ENCODE measurements at places on chromosomes 7 and 10.

DNA sequence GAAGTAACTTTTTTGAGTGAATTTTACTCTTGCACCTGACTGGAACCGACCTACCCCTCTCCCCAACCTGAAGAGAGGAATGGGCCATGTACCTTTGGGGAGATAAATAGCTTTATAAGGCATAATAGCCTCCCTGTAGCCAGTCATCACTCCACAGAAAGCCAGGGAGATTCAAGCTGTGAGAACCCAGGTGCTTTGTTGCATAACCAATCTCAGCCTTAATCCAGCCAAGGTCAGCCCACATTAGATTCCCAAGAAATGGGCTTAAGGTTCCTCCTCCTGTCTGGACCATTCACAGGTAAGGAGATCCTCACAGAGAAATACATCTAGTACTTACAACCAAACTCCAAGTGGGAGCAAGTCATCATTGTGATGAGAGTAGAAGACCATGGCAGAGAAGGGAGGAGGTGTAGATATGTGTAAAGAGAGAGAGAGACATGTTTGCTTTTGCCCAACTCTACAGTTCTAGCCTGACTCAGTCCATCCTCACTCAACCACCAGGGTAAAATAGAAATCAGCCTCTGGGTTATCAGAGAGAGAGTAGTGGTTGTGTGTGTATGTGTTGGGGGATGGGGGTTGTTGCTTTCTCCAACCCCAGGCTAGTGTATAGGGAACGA lies 23.6 kb downstream of the SKIDA1 start:
- DNase-seq, result no peak

GRCh38 chr10:79116801-79117723 lies 48.3 kb downstream of the ZMIZ1 start:
- no peak for DNase-seq

DNA sequence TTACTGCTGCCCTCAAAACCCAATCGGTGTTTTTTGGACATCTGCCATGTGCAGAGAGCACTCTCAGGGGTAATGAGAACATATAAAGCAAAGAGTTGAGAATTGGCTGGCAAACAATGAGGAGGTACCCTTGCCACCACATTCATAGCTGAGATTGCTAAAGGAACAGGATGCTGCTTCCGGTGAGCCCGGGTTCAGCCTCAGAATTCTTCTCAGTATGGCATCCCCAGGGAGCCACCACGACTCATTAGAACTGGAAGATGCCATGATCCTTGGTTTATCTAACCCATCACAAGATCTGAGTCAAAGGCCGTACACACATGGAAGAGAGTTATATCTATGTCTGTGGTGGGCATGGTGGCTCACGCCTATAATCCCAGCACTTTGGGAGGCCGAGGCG lies 174.4 kb downstream of the ARID5B start:
- no peak for DNase-seq

DNA sequence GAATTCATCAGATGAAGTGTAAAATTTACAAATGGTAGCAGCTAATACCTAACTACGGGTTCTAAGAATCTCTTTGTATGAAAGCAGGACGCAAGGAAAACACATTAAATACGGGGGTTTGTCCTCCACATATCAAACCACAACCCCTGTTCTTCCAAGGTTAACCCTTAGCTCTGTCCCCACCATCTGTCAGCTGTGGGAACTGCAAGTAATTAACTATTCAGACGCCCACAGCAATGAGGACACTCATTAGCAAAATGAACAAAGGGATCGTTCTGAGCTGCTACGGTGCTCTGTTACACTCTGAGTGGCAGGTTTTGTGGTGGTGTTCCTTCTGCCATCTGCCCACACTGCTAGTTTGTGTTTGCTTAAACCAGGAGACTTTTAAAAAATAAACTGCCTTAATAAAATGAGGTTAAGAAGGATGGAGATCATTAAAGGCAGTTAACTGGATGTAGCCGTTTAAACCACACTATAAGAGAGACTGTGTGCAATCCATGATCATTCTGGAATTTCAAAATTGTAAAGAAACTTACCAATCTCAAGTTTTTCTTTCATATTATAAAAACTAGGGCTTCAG lies 51.4 kb downstream of the C10orf67 start:
- no peak for DNase-seq

DNA sequence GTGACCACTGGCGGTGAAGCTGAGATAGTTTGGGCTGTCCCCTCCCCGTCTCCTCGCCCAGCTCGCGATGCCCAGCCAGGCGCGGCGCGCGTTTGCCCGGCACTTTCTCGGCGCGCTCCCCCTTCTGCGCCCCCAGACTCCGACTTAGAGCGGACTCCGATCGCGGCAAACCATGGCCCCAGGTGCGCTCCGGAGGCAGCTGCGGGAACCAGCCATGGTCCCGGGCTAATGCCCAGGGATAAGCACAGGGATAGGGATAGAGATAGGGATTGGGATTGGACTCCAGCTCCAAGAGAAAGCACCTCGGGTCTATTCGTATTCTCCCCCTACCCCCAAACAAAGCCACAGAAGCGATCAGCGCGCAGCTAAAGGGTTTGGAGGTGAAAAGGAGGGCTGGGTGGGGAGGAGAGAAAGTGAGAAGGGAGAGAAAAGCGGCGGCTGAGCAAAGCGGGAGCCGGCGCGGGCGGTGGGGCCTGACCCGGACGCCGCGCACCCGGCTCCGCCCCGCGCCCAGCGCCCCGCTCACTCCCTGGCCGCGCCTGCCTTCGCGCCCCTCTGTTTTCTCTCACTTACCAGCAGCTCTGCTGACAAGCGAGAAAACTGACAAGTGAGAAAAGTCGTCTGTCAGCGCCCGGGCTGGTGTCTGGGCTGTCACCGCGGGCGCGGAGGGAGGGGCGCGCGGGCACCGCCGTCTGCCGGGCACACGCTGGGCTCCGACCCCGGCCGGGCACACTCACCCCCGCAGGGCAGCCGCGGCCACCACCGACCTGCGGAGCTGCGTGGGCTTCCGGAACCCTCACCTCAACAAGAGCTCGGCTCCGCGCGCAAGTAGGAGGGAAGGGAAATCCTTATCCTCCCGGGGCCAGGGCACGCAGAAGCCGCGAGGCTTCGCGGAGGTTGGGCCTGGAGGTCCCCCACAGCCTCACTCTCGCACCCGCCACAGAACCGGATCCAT lies at the start of gene PDE1C:
PDE1C (minus strand) TSS at position 2 of the 955 bp plus-strand sequence.
- no peak for DNase-seq

DNA sequence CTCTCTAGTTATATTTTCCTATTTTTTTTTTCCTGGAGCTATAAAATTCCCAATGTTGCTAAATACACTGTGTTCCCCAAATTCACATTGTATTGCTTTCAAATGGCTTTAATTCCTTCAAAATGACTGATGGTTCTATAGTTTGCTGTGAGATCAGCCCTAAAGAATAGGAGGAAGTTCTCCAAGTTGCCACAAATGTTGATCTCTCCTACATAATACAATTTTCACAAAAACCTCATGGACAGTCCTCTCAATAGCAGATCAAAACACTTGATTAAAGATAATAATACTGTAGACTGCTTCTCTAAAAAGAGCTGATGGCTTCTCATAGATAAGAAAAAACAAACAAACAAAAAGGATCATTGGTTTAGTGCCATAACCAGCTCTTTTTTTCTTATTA lies 97.8 kb upstream of the CAV2 start:
- no peak for DNase-seq

GRCh38 chr10:73094986-73095480 lies 1.6 kb downstream of the P4HA1 start:
- no peak for DNase-seq

DNA sequence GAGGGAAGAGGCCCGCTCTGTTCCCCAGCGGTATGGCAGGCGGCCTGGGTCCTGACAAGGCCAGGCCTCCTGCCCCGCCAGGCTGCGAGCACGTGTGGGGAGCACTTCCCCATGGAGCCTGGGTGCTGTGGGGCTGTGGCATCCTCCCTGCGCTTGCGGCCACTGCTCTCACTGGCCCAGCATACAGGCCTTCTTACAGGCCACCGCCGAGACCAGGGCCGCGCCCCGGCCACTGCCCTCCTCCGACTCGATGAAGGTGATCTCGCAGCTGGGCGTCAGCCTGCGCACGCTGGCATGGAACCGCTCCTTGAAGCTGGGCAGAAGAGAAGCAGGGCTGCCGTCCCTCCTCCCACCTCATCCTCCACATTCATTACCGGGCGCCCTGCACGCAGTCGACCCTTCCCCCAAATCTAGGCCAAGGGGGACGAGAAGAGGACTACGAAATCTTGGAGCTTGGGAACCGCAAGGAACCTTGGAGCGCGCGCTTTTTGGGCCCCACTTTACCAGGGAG lies 3.9 kb upstream of the MYL7 start:
- no peak for DNase-seq

- no peak for DNase-seq
Measured at GRCh38 chr10:103776878-103777591, 78.3 kb downstream of the SH3PXD2A start.

GRCh38 chr7:36204044-36204663 lies 51.1 kb downstream of the EEPD1 start:
- DNase-seq, result no peak

DNA sequence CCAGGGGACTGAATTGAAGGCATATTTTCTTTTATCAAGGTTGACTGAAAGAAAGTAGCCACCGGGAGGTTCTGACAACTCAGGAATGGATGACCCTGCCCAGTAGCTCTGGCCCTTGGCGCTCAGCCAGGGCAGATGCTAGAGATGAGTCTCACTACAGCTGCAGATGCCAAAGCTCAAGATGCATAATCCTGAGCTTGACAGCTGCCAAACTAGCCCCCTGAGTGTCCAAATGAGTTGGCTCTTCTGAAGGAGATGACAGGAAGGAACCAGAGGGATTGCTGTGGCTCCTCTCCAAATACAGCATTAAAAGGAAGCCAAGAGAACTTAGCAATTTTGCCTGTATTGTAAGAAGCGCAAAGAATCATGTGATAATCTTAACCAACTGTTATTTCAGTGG lies 78.4 kb downstream of the NXPH1 start:
- no peak for DNase-seq

DNA sequence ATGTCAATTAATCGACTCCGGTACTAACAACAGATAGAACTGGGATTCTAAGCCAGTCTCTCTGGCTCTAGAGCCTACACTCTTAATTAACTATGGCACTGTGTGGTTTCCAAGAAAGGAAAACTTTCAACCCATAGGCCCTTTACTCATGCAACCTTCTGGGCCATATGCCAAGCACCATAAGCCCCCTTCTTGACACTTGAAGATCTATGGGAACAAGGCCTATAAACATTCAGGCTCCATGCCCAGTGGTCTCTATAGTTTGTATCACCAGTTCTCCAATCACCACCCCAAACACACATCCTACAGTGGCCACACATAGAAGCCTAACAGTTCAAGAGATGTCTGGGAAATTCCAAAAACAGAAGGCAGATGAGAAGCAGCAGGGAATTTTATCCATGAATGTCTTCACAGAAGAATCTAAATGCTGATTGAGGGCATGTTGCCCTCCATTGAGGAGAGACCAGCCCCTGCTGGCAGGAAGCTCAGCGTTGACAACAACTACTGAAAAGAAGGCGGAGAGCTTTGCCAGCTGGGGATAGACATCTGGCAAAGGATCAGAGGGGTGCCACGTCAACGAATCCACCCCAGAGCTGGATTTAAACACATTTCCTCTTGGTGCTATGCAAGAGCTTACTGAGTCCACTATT lies 64.4 kb downstream of the GRM3 start:
- no peak for DNase-seq

DNA sequence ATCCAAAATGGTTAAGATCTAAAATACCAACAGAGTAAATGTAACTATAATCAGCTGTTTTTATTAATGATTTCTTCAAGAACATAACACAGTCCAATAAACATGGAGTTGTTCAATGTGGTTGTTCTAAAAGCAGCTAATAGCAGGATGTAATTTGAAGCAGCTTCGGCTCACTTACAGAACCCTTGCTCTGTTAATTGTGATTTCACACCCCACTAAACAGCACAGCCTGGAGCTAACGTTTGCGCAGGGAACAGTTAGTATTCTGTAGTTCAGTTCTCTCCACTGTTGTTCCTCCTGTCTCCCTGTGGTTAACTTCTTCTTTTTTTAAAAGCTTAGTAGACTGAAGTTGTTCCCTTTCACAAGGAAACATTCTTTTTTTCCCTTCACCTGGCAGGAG lies 104.0 kb downstream of the GRM3 start:
- no peak for DNase-seq

DNA sequence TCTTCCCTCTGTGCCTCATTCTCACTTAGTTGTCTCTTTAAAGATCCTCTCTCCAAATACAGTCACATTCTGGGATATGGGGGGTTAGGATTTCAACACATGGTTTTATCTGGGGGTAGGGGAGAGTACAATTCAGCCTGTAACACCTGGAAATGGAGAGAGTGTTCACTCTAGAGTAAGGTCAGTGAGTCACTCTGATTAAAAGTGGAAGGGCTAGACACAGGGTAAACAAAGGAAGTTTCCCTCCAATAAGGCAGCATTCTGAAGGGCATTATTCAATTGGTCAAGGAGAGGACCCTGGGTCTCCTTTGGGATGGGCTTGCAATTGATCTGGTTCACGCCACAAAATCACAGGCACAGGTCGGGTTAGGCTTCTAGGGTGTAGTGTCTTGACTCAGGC lies 232.8 kb upstream of the NPSR1 start:
- DNase-seq, result no peak

DNA sequence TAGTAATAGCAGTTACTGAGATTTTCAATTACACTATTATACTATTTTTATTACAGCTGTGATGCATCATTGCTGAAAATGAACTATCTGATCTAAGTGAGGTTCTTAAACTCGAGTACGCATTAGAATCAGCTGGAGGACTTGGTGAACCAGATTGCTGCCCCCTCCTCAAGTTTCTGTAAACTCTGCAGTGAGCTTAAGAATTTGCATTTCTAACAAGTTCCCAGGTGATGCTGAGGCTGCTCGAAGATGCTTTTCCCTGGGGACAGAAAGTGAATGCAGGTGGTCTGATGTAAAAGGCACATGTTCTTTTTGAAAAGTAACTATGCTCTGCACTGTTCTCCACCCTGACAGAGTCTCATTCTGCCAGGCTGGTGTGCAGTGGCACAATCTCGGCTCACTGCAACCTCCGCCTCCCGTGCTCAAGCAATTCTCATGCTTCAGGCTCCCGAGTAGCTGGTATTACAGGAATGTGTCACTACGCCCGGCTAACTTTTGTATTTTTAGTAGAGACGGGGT lies 12.5 kb downstream of the RNF133 start:
- no peak for DNase-seq

DNA sequence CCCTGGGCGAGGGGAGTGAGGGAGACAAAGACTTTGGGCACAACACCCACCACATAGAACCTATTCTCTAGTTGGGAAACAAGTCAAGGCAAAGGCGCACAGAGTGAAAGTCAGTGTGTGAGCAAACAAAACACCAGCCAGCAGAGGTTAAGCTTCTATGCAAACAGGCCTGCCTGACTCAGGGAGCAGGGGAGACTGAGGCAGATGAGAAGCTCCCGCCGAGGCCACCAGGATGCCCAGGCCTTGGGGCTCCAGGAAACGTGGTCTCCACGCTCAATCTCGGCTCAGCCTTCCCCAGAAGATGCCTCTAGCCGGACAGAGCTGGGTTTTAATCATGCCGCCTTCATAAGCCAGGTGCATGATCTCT lies 74.1 kb upstream of the KCNMA1 start:
- DNase-seq, result no peak

GRCh38 chr10:1366811-1367425 lies 310.7 kb downstream of the WDR37 start:
- no peak for DNase-seq

- no peak for DNase-seq
Measured at GRCh38 chr7:19957664-19958063, 184.2 kb upstream of the TMEM196 start.

- DNase-seq, result no peak
Measured at GRCh38 chr10:123154711-123155505, 706 bp downstream of the BUB3 start.

Data from bone marrow (tissue), 2 donors.